SW 1271 (cell line): ENCODE measurements at places on chromosomes 13 and 19.

DNA sequence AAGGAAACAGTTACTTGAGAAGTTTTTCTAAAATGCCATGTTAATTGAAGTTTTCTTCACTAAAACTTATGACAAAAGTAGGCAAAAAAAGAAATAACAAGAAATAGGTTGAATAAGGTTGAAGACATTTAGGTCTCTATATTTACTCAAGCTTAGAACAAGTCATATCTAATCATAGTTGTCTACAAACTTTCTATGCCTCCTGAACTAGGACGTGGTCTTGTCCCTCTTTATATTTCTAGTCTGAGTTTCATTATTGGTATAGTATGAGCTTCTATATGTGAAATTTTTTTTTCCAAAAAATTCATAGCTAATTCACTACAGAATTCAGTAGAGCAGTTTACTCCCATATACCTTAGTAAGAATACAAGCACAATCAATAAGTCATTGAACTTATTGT, 836.4 kb downstream of the SLITRK6 start:
- DNase-seq = no peak

DNA sequence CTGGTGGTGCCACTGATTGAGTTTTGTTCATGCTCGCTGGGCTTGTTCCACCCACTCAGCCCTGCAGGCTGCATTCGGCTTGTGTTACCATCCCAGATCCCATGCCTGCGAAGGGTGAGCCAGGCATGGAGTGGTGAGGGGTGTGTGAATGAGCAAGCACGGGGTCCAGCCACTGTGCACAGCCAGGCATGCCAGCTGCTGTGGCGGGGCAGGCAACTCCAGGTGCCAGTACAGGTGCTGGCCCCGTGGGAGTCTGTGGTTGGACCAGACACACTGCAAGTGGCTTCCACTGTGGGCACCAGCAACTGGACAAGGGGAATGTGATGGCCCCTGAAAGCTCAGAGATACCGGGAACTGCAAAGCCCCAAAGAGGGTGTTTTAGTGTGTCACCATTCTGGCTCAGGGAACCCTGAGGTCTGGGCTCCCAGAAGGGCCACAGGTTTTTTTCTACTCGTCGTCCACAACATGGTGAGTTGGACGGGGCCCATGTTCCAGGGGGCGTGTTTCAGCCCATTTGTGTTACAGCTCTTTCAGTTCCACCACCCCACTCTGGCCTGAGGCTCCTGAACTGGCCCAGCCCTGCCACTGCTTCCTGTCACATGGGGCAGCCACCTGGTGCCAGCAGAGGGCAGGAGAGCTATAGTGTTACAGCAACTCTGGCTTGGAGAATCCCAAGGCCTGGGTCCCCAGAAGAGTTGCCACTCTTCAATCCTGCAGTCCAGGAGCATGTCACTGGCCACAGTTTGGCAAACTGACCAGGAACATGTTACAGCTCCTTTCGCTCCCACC, 217.0 kb upstream of the OBI1 start:
- no peak for DNase-seq

- DNase-seq = no peak
Observed at GRCh38 chr19:33459222-33460090, 62.1 kb downstream of the PEPD start.

DNA sequence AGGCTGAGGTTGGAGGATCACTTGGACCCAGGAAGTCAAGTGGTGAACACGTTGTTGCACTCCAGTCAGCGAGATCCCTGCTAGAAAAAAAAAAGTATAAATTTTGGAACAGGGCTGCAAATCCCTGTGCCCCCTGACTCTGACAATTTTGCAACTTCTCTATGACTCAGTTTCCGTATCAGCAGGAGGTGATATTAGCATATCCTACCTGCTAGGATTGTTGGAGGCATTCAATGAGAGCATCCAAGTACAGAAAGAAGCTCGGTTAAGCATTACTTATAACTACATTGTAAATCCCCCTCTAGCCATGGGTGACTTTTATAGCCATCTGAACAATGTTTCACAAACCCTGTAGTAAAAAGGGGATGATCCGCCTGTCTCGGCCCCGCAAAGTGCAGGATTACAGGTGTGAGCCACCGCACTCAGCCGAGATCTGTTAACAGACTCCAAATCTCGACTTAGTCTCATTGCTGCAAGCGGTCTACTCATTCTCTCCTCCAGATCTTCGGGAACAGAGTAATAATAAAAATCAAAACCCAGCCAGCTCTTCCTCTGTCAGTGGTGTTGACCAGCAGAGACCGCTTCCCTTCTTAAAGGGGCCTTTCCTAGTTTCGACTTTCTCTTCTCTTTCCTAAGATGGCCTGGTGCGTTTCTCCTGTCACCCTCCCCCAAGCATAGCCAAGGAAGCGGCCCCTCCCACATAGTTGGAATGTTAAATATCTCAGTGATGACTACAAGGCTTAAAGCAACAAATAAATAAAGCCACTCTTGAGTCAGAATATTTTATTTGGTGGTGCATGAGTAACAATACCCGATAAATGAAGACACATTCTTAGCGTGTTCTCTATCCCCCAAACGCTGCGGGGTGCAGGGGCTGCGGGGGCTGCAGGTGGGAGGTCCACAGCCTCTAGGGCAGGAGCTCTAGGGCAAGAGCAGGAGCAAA, 10.3 kb upstream of the BICRA start:
- DNase-seq = peak; percentile 86

DNA sequence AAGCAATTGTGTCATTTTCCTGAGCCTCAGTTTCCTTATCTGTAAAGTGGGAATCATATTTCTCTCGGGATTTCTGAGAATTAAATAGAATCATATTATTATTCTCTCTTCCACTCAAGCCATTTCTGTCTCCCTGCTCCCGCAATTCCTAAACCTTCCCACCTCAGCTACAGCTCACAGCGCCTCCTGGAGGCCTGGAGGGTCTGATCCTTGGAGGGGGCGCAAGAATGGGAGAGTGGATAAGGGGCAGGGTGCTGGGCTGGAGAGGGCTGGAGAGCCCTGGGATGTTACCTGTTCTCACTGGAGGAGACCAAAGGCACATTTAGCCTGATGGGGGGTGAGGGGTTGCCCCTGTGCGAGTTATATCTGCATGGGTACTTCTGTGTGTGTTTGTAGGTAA, 31.1 kb upstream of the CYP2S1 start:
- no peak for DNase-seq

DNA sequence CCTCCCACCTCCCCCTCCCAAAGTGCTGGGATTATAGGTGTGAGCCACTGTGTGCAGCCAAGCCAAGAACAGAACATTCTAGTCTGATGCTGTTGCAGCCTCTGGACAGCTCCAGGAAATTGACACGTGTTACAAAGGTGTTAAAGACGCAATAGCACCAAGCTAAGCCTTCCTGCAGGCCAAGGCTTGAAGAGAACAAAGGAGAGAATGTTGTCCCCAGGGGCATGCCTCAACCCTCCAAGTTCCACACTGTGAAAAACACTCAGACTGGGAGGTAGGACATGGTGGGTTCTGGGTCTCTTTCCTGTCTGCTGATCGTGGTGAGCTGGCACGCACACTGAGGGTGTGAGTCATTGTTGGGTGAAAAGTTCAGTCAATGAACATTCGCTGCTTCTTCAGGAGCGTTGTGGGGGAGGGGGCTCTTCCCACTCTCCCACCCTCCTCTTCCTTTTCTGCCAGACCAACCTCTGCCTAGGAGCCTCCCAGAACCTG, 5.3 kb upstream of the PTPRS start:
- peak; percentile 45 for DNase-seq

DNA sequence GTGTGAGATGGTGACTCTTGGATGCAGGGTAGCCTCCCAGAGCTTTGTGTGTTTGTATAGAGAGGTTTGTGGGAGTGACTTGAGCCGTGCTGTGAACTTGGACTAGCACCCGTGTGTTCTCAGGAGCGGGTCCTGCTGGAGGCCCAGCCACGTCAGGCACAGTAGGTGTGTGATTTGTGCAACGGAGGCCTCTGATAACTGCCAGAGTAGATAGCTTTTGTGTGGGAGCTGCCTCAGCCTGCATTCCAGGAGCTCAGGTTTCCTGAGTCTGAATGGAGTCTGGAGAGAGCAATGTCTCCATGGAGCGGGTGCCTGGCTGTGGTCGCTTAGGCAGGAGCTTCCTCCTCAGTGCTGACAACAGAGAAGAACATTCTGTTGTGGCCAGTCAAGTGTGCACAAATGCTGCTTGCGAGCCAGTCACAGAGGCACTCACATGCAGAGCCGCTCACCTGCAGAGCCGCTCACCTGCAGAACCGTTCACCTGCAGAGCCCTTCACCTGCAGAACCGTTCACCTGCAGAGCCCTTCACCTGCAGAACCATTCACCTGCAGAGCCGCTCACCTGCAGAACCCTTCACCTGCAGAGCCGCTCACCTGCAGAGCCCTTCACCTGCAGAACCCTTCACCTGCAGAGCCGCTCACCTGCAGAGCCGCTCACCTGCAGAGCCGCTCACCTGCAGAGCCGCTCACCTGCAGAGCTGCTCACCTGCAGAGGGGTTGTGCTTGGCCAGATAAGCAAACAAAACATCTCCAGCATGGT, 32.6 kb downstream of the TFDP1 start:
- DNase-seq = no peak
